AG04449 (cell line): ENCODE measurements at places on chromosomes 12 and 14.

- no peak for DNase-seq
Observed at GRCh38 chr12:1835211-1836131, 15.1 kb downstream of the LRTM2 start.

- DNase-seq: no peak
Observed at GRCh38 chr12:39329018-39329417, 113.9 kb downstream of the KIF21A start.

DNA sequence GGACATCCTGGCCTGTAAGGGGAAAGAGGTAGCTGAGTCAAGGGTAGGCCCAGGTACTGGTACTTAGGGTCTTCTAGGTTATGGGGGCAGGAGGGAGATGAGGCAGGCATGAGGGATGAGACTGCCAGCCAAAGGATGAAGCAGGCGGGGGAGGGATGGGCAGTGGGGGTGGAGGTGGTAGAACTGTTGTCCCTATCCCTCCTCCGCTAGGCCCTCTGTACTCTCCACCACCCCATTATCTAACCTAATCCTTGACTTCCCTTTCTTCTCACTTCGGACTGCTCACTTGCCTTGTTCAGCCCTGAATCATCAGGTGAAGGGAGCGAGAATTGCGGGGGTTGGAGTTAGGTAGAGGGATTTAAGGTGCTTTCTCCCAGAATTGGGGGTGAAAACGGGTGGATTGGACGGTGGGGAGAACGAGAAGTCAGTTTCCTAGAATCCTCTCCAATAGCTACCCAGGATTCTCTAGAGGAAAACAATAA lies 562 bp downstream of the PAN2 start:
- no peak for DNase-seq

- no peak for DNase-seq
Observed at GRCh38 chr12:19867970-19868369, 428.7 kb downstream of the AEBP2 start.

GRCh38 chr12:13005649-13006048 lies 5.6 kb upstream of the HEBP1 start:
- no peak for DNase-seq

DNA sequence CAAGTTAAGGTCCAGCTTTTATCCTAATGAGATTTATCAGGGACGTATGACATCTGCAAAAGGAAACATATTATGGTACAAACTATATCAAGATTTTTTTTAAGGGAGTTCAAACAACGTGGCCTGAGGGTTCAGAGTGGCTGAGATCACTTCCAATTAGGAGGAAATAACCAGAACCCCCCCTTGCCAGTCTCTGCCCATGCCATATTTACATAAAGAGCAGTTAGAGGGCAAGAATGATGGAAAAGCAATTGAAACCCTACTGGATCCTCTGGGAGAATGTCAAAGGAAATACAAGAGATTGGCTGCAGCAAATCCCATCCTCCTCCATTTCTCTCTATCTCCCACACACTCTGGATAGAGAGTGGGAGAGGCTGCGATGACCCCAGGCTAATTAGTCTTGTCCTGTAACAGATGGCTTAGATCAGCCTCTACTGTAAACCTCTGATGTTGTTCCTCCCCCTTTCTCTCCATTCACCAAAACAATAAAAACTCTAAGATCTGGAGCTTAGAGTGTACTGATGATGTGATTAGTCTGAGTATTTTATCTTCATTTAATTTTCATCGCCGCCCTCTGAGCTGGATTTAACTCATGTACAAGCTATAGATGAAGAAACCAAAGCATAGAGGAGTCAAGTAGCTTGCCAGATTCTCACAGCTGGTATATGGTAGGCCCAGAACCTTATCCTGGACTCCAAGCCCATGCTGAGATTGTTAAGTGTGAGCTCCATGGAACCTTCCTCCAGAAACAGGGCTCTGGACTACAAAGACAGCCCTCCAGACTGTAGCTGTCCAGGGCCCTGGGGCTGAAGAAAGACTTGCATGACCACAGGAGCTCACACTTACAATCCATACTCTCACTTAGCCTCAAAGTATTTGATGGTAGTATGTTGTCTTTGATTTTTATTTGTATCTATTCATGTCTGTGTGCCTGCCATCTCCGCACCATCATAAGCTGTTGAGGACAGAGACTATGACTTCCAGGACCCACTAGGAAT lies 54.1 kb upstream of the GNG2 start:
- DNase-seq: no peak

- DNase-seq: no peak
Observed at GRCh38 chr14:74141703-74142102, 56.9 kb downstream of the LIN52 start.

DNA sequence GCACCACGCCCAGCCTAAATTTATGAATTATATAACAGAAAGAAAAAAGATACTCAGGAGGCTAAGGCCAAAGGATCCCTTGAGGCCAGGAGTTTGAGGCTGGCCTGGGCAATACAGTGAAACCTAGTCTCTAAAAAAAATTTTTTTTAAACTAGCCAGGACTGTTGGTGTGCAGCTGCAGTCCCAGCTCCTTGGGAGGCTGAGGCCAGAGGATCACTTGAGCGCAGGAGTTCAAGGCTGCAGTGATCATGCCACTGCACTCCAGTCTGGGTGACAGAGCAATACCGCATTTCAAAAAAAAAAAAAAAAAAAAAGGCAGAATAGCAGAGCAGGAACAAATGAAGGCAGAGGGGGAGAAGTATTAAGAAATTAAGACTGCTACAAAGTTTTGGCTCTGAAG lies 2.6 kb upstream of the PSMA6 start:
- DNase-seq: no peak

DNA sequence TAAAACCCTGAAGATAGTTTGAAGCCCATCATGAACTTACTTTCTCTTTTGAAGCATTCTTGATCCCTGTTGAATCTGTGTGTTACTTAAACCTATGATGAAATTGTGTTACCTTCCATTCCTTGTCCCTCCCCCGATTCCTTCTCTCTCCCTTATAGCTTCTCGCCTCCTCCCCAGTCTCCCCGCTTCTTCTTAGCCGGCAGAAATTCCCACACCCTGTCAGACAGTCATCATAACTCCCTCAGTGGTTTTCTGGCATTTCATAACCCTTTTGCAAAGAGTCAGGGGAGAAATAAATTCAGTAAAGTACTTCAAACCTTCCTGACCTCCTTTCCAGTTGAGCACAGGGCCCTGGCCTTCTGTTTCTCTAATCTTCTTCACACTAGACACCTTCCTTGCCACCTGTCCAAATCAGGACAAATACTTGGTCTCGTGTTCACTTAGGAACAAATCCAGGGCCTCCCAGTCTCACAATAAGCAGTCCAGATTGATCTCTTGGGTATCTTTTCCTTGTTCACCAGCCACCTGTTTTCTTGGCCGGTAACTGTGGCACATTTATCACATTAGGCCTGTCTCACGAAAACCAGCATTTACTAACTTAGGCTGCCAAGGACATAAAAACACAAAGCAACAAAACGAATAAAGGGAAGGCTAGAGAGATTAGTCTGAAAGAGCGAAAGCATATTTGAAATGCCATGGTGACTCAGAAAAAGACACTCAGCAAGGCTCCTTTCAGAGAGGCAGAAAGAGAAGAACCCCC lies 355.9 kb downstream of the TMTC2 start:
- no peak for DNase-seq

- DNase-seq: no peak
Observed at GRCh38 chr14:81485372-81485771, 48.3 kb downstream of the SEL1L start.

GRCh38 chr12:66319266-66319954 lies 17.1 kb downstream of the HELB start:
- DNase-seq: no peak

DNA sequence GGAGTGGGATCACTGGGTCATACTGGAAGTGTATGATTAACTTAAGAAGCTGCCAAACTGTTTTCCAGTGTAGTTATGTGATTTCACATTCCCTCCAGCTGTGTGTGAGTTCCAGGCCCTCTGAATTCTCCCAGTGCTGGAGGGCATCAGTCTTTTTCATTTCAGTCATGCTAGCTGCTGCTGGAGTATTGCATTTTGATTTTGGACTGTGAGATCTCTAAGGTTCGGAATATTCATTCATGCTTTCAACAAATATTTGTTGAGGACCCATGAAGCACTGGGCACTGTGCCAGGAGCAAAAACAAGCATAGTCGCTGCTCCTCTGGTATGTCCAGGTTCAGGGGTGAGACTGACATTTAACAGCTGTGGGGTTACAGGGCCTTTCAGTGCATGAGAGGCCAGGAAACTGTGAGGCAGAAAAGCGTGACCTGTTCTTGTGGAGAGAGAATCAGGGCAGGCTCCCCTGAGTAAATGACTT lies 133.2 kb downstream of the SCARB1 start:
- no peak for DNase-seq

DNA sequence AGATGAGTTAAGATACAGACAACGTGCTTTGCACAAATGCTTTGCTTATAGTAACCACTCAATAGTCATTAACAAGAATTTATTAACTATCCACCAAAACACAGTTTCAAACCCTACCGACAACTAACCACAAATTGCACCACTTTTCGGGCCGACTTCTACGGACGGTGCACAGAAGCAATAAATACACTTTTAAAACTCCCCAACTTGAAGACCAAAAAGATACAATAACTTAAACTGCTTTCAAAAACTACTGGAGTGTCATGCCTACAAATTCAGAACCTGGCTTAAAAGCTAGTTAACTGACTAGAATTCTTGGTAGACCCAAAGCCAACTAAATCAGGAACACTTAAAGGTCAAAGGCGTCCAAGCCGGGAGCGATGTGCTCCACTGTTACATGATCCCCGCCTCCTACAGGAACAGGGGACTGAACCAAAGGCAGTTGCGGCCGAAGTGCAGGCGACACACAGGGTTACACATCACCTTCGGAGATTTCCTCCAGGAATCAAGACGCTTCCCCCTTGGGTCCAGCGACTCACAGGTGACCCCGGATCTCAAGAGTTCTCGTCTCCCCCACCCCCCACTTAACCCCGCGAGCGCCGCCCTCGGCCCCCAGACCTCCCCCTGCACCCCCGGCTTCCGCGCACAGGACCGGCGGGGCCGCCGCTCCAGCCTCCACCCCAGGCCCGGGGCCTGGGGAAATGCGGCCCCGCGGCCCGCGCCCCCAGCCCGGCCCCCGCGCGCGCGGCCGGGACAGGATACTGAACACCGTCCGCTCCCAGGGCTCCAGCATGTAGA lies 507 bp downstream of the SPTSSA start:
- DNase-seq: no peak

DNA sequence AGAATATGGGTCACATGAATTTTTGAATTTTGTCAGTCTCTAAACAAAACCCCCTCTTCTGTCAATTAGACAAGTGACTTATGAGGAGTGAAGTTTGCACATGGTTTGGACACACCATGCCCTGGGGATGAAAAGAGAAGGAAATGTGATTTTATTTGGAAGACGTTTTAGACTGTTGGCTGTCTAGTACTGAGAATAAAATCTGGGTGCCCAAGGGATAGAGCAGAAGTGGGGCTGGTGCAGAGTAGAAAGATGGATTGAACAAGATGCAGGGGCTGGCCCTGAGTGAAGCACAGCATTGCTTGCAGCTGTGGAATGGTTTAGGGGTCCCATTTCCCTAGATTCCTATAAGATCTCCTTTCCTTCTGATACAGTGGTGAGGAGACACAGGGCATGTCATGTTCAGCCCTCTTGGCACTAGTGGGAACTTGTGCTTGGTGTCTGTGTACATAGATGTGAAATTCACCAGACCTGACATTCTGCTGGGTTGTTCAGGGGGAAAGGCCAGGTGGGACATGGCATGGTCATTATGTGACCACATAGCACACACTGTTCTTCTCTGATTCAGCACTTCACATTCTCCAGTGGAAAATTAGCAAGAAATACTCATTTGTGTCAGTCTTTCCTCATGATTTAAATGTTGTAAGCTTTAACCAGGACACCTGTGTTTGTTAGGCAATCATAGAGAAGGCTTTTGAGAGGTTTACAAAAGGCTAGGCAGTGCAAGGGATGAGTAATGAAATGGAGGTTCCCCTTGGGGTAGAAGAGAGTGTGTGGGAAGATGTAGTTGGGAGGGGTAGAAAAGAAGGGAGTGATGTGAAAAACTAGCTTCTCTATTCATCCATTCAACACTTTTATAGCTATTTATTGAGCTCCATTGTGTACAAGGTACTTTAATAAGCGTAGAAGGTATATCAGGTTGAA lies 202.3 kb upstream of the IGF1 start:
- DNase-seq: no peak

- DNase-seq: peak; percentile 83
Observed at GRCh38 chr12:62530596-62530995, 64.0 kb downstream of the MON2 start.

- DNase-seq: no peak
Observed at GRCh38 chr14:67514650-67515385, 18.3 kb upstream of the PLEKHH1 start.

GRCh38 chr14:101763941-101764709 lies 2.6 kb downstream of the PPP2R5C start:
- DNase-seq: no peak

DNA sequence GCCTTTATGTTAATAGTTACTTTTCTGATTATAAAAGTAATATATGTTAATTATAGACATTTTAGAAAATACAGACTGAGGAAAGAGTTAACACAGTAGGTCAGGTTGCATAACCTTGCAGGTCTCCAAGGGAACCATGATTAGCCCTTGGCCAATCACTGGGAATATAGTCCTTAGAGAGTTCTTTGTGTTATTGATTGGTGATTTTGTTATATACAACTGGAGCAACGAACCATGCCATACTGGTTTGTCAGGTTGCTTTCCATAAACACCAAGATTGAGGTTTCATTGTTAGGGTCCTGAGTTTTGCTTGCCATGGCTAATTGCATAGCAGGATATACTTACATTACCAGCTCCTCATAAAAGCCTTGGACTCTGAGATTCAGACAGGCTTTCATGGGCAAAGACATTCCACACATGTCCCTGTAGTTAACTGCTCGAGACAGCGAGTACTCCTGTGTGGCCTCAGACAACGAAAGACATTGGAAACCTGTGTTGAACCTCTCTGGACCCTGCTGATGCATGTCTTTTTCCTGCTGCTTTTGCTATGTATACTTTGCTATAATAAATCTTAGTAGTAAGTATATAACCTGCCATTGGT lies 33.7 kb downstream of the MAPK1IP1L start:
- DNase-seq: no peak

DNA sequence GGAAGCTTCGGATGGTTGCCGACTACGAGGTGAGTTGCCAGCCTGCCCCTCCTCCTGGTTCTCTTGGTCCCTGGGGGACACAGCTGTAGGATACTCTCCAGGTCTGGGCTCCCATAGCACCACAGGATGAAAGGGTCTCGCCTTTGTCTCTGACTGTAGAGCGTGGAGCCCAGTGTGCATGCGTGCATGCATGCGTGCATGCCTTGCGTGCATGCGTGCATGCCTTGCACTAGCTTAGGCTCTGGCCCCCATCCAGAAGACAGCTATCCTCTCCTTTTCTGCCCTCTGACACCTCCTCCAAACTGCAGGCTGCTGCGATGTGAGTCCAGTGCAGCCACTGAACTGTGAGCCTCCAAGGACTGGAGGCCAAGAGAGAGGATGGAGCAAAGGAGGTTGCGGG lies 19.1 kb downstream of the NGB start:
- no peak for DNase-seq
